ENCODE measurements at places on chromosomes 1 and 21. TPM values are rescaled to one million over a fixed set of nuclear protein-coding genes. Genes with fewer than 3 reads are reported as not detected.

DNA sequence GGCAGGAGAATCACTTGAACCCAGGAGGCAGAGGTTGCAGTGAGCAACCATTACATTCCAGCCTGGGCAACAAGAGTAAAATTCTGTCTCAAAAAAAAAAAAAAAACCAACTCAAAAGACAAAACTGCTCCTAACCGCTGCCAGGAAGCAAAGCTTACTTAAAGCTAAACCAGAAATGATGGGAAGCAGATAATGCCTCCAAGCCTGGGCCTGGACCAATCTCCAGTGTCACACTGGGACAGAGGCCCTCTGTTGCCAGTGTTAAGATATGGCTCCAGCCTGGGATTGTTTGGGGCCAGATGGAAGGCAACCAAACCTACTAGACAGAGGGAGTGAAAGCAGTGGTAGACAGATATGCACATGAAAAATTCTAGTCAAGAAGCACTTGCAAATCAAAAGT lies 36.9 kb downstream of the NSL1 start:
- no peaks in the 10 kb centered on the region for H3K27me3 ChIP-seq
- DNase-seq = no peak
- H3K4me3 ChIP-seq = no peak overlapping the region

The SPRR3 gene
- not detected for total RNA-seq

DNA sequence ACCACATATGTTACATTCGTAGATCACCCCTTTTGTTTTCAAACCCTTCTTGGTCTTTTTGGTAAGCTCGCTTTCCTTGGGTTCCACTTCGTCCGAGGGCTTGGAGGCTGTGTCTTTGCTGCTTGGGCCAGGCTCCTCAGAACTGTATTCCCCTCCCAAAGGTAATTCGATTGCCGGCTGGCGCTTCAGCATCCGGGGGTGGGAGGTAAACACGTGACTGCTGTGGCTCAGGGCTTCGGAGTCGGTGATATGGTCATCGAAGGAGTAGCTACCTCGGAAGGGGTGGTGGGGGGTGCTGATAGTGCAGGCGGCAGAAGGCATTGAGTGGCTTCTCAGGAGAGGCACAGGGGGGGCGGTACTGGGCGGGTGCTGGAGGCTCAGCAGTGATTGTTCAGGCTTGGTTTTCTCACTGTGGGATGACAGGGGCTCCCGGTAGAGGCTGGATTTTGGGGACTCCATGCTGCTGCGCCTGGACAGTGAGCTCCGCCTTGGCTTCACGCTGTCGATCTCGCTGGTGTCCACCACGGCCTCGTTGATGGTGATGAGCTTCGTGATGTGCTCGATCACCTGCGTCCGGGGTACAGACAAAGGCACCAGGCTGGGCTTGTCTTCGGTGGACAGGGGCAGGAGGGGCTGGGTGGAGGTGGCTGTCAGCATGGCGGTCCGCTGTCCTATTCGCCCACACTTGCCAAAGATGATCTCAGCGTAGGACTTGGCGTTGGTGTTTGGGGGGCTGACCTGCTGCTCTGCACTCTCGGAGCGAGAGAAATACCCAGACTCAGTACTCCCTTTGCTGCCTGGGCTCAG lies 98.6 kb upstream of the EDN2 start:
- no peak overlapping the region for H3K27ac ChIP-seq
- DNase-seq = no peak
- H3K36me3 ChIP-seq = no peaks in the 10 kb centered on the region
- no peaks in the 10 kb centered on the region for H3K4me1 ChIP-seq
- H3K4me3 ChIP-seq = no peak overlapping the region

GRCh38 chr1:169538998-169539871 lies 47.0 kb downstream of the F5 start:
- H3K4me1 ChIP-seq = no peaks in the 10 kb centered on the region
- H3K27ac ChIP-seq = no peak overlapping the region
- no peak overlapping the region for H3K4me3 ChIP-seq
